ENCODE measurements at places on chromosomes 7 and 10.

GRCh38 chr10:119208553-119208940 is 1.2 kb downstream of the GRK5 start:
- DNase-seq: no peak

GRCh38 chr10:79380946-79381721 is 33.9 kb downstream of the PPIF start:
- no peak for DNase-seq

DNA sequence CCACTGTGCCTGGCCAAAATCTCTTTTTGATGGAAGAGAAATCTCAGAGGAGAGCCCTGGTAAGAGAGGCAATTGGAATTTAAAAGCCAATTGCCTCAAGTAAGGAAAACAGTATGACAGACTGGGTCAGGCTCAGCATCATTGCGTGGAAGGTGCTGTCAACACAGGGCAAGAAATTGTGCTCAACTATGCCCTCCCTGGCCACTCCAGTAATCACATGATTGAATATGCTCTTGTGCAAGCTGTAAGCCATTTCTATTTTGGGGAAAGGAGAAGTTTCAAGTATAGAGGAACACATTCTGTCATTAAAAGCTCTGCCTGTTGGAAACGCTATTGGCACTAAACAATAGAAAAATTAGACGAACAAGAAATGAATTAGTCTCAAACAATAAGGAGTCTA is 1127.7 kb downstream of the REEP3 start:
- no peak for DNase-seq

- DNase-seq: no peak
Measured at GRCh38 chr7:121832347-121832746, 40.6 kb upstream of the PTPRZ1 start.

DNA sequence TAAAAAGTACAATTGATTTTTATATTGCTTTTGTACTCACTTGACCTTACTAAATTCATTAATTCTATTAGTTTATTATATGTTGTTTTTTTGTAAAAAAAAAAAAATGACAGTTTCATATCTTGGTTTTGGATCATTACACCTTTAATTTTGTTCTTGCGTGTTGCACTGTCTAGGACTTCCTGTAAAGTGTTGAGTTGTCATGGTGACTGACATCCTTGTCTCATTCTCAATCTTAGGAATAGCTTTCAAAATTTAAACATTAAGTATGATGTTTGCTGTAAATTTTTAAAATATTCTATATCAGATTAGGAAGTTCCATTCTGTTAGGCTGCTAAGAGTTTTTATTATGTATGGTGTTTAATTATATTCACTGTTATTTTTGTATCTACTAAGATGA is 139.1 kb downstream of the ARHGAP12 start:
- DNase-seq: no peak

GRCh38 chr10:118264838-118265470 is 77.2 kb downstream of the FAM204A start:
- DNase-seq: no peak

DNA sequence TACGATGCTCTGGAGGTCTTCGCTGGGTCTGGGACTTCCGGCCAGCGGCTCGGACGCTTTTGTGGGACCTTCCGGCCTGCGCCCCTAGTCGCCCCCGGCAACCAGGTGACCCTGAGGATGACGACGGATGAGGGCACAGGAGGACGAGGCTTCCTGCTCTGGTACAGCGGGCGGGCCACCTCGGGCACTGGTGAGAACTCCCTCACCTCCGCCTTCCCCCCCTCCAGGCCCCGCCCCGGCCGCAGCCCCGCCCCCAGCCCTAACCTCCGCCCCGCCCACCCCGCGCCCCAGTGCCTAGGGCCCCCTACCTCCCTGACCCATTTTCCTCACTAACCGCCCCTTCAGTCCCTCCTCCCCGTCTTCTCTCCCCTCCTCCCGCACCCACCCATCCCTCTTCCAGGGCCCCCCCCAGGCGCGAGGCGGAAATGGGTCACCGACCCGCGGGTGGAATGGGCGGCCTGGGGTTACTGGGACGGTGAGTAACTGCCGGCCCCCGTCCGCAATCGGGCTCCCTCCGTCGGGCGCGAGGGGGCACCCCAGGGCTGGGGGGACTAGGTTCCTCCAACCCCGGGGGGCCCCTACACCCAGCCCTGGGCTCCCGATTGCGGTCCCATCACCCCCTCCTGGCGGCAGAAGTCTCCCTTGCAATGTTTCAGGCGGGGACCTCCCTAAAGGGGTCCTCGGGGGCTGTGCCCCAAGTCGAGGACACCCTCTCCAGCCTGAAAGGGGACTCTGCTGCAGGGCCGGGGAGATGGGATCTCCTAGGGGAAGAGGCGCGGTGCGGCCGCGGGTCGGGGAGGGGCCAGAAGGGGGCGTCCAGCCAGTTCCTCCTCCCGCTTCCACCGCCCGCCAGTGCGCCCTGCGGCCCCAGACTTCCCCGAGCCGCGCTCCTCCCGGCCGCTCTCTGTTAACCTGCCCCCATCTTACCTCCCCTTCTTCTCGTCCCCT is 2.1 kb downstream of the PCOLCE start:
- DNase-seq: peak; percentile 79

- no peak for DNase-seq
Measured at GRCh38 chr10:33557313-33557712, 222.8 kb upstream of the NRP1 start.

GRCh38 chr7:75613351-75613750 is 121.2 kb downstream of the SPDYE5 start:
- DNase-seq: no peak

DNA sequence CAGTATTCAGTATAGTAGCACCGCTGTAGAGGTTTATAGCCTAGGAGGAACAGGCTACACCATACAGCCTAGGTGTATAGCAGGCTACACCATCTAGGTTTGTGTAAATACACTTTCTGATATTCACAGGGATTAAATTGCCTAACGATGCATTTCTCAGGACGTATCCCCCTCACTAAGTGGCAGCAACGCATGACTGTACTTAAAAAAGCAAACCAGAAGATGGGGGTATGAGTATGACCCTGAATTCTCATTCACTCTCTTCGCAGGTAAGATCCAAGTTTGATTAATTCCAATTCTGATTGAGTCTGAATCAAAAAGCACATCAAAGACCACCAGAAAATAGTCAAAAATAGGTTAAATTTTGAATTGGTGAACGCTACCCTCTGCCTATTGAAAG is 972 bp downstream of the ORC5 start:
- no peak for DNase-seq

DNA sequence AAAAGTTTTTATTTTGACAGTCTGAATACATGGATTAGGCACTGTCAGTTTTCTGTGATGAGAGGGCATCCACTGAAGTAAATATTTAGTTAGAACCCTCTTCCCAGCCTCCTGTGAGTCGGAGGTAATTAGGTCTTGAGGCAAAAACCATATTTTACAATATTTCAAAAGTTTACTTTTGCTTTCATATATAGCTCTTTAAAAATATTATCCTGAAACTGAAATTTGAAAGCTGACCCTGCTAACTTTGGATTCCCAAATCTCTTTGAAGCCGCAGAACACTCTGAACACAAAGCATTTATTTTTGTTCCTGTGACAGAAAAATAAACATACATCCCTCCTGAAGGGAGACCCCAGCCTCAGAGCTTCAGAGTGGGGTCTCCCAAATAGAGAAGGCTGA is 317.4 kb downstream of the KIF20B start:
- DNase-seq: no peak

- no peak for DNase-seq
Measured at GRCh38 chr7:115585015-115585718, 445.4 kb downstream of the TFEC start.

GRCh38 chr7:96663457-96663856 is 46.2 kb downstream of the SEM1 start:
- no peak for DNase-seq

- no peak for DNase-seq
Measured at GRCh38 chr7:83301416-83301815, 138.7 kb upstream of the PCLO start.

DNA sequence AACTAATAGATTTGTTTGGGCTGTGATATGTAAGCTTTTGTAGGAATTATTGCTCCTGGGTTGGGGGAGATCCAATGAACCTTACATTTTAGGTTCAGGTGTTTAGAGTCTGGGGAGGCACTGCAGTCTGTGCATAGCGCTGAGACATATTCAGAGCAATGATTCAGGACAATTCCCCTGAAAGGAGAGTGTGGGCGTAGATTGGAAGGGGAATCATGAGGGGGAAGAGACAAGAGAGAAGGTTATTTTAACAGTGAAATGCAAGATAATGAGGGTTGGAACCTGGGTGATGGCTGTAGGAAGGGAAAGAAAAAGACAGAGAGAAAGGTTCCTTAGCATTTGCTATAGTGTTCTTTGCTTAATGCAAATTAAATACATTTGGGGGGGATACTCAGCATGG is 1013.4 kb downstream of the REEP3 start:
- DNase-seq: no peak

- DNase-seq: no peak
Measured at GRCh38 chr10:71719042-71719441, 536 bp downstream of the C10orf105 start.

DNA sequence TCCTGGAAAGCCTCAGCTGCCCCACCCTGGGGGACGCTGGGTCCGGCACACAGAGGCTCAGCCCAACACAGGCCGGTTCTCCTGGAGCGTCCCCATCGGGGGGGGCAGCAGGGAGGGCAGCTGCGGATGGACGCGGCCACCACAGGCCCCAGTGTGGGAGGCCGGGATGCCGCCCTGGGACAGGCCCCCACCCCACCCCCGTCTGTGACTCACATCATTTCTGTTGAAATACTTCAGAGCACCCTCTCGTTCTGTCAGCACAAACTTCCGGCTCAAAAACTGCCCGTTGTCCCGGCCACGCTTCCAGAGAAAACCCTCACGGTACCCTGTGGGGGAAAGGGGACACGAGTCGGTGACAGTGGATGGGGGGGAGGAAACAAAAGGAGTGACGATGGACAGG is 28.5 kb downstream of the GET4 start:
- no peak for DNase-seq

- no peak for DNase-seq
Measured at GRCh38 chr10:111516144-111516543, 439.3 kb downstream of the ADRA2A start.

GRCh38 chr7:6208573-6209328 is 63.7 kb downstream of the CYTH3 start:
- DNase-seq: no peak

GRCh38 chr10:22712211-22712955 is 2.0 kb downstream of the PIP4K2A start:
- no peak for DNase-seq

- DNase-seq: no peak
Measured at GRCh38 chr10:48940372-48940771, 732 bp upstream of the LRRC18 start.

DNA sequence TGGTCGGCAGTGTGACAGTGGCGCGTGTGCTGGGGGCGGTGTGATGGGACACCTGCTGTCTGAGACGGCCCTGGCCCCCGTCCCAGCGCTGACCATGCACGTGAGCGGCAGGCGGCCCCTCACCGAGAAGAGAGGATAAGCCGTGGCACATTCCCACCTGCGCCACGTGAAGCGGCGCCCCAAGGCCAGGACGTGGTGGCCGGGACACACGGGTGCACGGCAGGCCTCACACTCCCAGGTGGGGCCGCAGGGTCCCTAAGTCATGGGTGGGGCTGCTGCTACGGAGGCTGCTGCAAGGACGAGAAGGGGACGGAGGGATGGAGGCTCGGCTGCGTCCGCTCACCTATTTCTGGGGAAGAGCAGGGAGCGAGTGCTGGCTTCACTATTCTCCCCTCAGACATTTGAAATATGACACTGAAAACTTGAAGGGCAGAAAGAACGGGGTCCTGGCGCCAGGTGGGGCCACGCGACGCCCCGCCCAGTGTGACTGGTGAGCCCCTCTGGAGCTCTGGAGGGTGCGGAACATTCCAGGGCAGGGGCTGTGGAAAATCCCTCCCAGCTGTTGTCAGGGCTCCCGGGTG is 7.5 kb downstream of the CYP2W1 start:
- no peak for DNase-seq

DNA sequence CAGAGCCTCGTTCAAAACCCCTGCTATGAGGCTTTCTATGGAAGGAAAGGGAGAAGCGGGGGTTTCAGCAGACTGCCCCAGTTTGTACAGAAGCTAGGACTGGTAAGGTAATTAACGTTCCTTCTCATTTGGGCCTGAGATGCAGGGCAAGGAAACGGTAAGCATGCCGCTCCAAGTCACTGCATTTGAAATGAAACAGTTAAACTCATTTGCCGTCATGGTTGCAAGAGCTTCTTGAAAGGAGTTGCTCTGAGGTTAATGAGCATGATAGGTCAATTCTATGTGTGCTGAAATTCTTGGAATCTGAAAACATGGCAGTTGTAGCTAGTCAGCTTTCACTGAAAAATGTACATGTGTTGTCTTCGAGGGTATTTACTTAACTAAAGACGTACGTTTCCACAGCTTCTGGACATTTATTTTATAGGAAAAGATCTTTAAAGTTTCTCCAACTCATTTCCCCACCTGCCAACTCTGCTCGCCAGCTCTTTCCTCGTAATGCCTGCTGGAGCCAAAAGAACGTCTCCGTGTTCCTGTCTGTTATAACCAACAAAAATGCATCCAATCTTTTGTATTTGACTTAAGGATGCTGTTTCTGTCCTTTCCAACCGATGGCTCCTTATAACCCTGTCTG is 73.3 kb downstream of the ADAM12 start:
- no peak for DNase-seq

DNA sequence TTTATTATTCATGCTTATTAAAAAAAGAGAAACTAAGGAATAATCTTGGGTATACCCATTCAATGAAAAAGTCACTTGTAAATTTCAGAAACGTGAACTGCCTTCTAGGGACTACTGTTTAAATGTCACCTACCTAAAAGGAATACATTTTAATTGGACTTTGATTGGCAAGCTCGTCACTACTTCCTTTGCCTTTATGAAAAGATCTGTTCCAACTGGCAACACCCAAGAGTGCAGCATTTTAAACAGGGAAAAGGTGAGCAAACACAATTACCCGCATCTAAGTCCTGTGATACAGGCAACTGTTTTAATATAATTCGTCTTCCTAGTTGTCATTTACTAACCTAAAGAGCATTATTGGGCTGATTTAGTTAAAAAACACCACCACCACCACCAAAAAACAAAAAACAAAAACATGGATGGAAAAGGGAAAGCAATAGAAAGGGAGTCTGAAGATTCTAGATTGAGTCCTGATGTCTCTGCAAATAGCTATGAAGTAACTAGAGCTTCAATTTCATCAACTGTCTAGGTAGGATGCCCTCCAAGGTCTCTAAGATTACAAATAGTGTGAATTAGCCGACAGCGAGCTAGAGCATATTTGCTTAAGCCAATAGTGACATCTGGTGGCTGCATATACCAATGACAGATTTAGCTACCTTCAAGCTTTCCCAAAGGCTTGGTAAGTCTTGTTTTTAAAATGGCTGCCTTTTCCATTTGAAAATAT is 33.8 kb upstream of the ICA1 start:
- DNase-seq: peak; percentile 15

GRCh38 chr7:26166684-26167266 is 14.8 kb downstream of the NFE2L3 start:
- no peak for DNase-seq

DNA sequence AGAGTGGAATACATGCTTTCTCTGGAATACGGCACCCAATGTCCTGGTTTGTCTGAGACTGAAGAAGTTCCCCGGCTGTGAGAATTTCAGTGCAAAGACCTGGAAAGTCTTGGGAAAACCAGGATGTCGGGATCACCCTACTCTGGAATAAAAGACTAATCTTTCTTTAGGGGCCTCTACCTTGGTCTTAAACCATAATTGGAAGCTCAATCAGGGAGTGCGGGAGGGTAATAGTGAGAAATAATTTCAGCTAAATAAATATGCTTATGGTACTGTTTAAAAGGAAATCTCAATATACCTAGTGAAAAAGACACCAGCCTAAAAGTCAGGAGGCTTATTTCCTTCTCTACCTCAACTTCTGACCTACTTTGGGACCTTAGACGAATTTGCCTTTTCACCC is 236.1 kb upstream of the GLI3 start:
- DNase-seq: no peak

- DNase-seq: no peak
Measured at GRCh38 chr10:132519382-132520176, 18.0 kb upstream of the INPP5A start.
